Neural crest cell (in vitro differentiated cells): ENCODE measurements at places on chromosomes 5 and 9. TPM values are rescaled to one million over a fixed set of nuclear protein-coding genes. Genes with fewer than 3 reads are reported as not detected.

DNA sequence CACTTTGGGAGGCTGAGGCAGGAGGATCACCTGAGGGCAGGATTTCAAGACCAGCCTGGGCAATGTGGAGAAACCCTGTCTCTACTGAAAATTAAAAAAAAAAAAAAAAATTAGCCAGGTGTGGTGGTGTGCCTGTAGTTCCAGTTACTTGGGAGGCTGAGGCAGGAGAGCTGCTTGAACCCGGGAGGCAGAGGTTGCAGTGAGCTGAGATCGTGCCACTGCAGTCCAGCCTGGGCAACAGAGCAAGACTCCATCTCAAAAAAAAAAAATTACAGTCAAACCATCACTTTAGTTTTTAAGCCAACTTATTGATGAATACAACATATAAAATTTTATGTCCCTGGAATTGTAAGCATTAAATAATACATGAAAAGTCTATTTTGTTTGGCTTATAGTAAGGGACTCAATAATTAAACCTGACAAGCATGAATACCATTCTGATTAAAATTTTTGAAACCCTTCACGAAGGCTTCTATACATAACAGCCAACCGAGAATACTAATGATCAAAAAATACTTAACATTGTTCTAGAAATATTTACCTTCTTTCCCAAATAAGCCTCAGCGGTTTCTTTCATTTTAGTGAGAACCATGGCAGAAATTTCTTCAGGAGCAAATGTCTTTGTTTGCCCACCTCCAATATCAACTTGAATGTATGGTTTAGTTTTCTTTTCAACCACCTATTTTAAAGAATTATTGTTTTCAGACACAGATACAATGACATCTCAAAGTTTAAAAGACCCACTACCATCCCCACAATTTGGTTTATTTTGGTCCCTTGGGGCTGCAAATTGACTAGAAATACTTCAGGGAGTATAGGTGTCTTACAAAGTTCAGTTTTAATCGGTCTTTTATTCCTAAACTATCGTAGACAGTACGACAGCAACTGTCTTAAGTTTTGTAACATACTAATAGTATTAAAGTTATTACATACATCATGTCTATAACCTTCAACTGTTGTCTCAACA lies 1.2 kb downstream of the HSPA5 start:
- H3K27me3 ChIP-seq = peaks cover 4% of the 10 kb centered on the region
- H3K4me1 ChIP-seq = peaks cover 55% of the 10 kb centered on the region
- peak overlapping the region; percentile 99 for H3K4me3 ChIP-seq
- peaks cover 35% of the 10 kb centered on the region for H3K36me3 ChIP-seq
- no peak for DNase-seq

The GAS1 gene
- 23.3 and 24.6 TPM in 2 replicates for total RNA-seq

DNA sequence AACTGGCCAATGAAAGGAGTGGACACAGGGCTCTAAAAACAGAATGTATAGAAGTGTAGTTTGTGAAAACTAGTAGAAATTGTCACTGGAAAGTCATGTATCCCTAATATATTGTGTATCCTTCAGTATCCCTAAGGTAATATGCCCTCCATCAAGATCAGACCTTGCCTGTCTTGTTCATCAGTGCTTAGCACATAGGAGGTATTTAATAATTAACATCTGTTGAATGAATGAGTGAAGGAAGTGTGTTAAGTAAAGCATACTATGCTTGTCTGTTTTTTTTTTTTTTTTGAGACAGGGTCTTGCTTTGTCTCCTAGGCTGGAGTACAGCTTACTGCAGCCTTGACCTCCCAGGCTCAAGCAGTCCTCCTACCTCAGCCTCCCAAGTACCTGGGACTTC lies 15.8 kb downstream of the GAPVD1 start:
- H3K27ac ChIP-seq = no peak overlapping the region
- no peak overlapping the region for H3K4me3 ChIP-seq
- H3K4me1 ChIP-seq = no peaks in the 10 kb centered on the region

DNA sequence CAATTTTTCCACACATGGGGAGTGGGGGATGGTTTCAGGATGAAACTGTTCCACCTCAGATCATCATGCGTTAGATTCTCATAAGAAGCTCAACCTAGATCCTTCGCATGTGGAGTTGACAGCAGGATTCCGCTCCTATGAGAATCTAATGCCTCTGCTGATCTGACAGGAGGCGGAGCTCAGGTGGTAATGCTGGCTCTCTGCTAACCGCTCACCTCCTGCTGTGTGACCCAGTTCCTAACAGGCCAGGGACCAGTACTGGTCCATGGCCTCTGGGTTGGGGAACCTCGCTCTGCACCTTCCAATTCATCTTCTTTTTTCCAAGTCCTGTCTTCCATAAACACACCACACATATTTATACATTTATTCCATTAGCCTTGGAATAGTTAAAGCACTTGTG lies 33.0 kb downstream of the POU5F2 start:
- H3K4me3 ChIP-seq = no peak overlapping the region
- no peaks in the 10 kb centered on the region for H3K4me1 ChIP-seq
- peaks cover 2% of the 10 kb centered on the region for H3K36me3 ChIP-seq
- DNase-seq = no peak

- DNase-seq = no peak
- no peak overlapping the region for H3K4me3 ChIP-seq
- no peaks in the 10 kb centered on the region for H3K27me3 ChIP-seq
- H3K36me3 ChIP-seq = peaks cover 7% of the 10 kb centered on the region
Measured at GRCh38 chr5:8456846-8457186, 587.9 kb downstream of the MTRR start.

GRCh38 chr5:65769539-65769938 lies 47.5 kb downstream of the NLN start:
- H3K4me1 ChIP-seq = no peaks in the 10 kb centered on the region
- no peak overlapping the region for H3K27ac ChIP-seq
- H3K27me3 ChIP-seq = no peaks in the 10 kb centered on the region
- no peak overlapping the region for H3K4me3 ChIP-seq
- no peak for DNase-seq

DNA sequence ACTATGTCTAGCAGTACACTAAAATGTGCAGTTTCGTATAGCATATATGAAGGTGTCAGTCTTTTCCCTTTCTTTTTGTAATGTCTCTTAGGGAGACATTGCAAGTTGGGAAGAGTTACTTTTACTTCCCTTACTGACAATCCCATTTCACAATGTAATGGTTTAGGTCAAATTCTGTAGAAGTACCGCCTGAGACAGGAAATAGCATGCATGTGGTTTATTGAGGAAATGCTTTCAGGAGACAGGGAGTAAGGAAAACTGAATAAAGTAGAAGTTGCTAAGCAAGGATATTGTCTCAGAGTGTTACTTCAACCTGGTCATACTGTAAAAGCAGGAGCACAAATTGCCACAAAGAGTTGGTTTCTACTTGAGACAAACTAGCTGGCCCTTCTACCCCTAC lies 32.1 kb upstream of the MSANTD3 start:
- no peaks in the 10 kb centered on the region for H3K27me3 ChIP-seq
- no peak for DNase-seq
- H3K27ac ChIP-seq = no peak overlapping the region
- H3K4me1 ChIP-seq = no peaks in the 10 kb centered on the region
- peaks cover 12% of the 10 kb centered on the region for H3K36me3 ChIP-seq
- no peak overlapping the region for H3K4me3 ChIP-seq

The PDE6A gene
- total RNA-seq = not detected in 2 replicates

- H3K4me3 ChIP-seq = no peak overlapping the region
- H3K4me1 ChIP-seq = peaks cover 7% of the 10 kb centered on the region
- no peak for DNase-seq
- H3K36me3 ChIP-seq = peaks cover 37% of the 10 kb centered on the region
- H3K27ac ChIP-seq = peak overlapping the region; percentile 88
- no peaks in the 10 kb centered on the region for H3K27me3 ChIP-seq
Measured at GRCh38 chr9:14813336-14814248, 91.1 kb upstream of the CER1 start.

DNA sequence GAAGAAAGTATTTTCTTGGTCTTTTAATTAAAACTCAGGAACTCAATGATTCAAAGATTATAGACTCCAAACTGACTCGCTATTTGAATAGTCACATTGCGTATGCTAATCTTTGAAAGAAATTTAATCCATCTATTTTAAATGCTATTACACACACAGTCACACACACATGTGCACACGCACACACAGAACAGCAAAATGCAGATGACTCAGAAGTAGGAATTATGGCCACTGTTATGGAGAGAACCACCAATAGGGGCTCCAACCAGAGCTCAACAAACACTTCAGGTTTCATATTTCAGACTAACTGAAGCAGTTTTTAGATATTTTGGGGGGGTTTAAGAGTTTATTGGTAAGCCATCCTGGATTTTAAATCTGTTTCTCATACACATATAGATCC lies 1917.9 kb downstream of the EFNA5 start:
- no peak for DNase-seq
- H3K4me3 ChIP-seq = no peak overlapping the region
- H3K27me3 ChIP-seq = no peaks in the 10 kb centered on the region
- H3K27ac ChIP-seq = no peak overlapping the region
- H3K36me3 ChIP-seq = no peaks in the 10 kb centered on the region
- no peaks in the 10 kb centered on the region for H3K4me1 ChIP-seq

GRCh38 chr5:103247118-103247517 lies 11.4 kb upstream of the MACIR start:
- H3K27ac ChIP-seq = no peak overlapping the region
- H3K4me1 ChIP-seq = peaks cover 12% of the 10 kb centered on the region
- no peak for DNase-seq

GRCh38 chr5:67409126-67409777 lies 212.7 kb upstream of the CD180 start:
- H3K27me3 ChIP-seq = no peaks in the 10 kb centered on the region
- no peak overlapping the region for H3K4me3 ChIP-seq
- H3K27ac ChIP-seq = no peak overlapping the region
- H3K36me3 ChIP-seq = no peaks in the 10 kb centered on the region

- H3K27ac ChIP-seq = peak overlapping the region; percentile 91
- peaks cover 2% of the 10 kb centered on the region for H3K36me3 ChIP-seq
- no peak for DNase-seq
- H3K27me3 ChIP-seq = no peaks in the 10 kb centered on the region
- H3K4me1 ChIP-seq = peaks cover 34% of the 10 kb centered on the region
- peak overlapping the region; percentile 99 for H3K4me3 ChIP-seq
Measured at GRCh38 chr9:35603506-35603985, 1.5 kb upstream of the TESK1 start.

- H3K27ac ChIP-seq = no peak overlapping the region
- no peak overlapping the region for H3K4me3 ChIP-seq
- no peaks in the 10 kb centered on the region for H3K36me3 ChIP-seq
- H3K4me1 ChIP-seq = no peaks in the 10 kb centered on the region
- no peak for DNase-seq
Measured at GRCh38 chr5:1090538-1090937, 21.3 kb downstream of the SLC12A7 start.

DNA sequence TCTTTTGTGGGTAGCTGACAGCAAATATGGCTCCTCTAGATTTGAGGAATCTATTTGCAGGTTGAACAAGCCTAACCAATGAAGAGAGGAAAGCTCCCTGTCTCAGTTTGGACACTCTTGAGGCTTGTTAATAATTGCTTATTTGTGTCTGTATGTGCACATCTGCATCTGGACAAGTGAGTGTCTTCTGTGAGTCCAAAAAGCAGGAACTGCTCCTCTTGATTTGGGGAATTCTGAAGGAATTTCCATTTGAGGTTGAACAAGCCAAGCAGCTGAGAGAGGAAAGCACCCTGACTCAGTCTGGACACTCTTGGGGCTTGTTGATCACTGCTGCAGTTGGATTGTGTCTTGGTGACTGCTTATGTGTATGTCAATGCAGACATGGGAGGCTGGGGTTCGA lies 211.6 kb downstream of the DTWD2 start:
- no peaks in the 10 kb centered on the region for H3K4me1 ChIP-seq
- no peaks in the 10 kb centered on the region for H3K36me3 ChIP-seq
- no peak overlapping the region for H3K4me3 ChIP-seq
- DNase-seq = no peak
- H3K27me3 ChIP-seq = no peaks in the 10 kb centered on the region

- no peak for DNase-seq
- no peak overlapping the region for H3K27ac ChIP-seq
- H3K4me1 ChIP-seq = no peaks in the 10 kb centered on the region
- no peaks in the 10 kb centered on the region for H3K27me3 ChIP-seq
- H3K36me3 ChIP-seq = no peaks in the 10 kb centered on the region
Measured at GRCh38 chr9:15203581-15203980, 103.4 kb downstream of the TTC39B start.

- no peaks in the 10 kb centered on the region for H3K27me3 ChIP-seq
- no peak overlapping the region for H3K4me3 ChIP-seq
- H3K36me3 ChIP-seq = no peaks in the 10 kb centered on the region
- DNase-seq = no peak
- H3K4me1 ChIP-seq = peaks cover 35% of the 10 kb centered on the region
- no peak overlapping the region for H3K27ac ChIP-seq
Measured at GRCh38 chr5:124812771-124813358, 66.4 kb upstream of the ZNF608 start.

DNA sequence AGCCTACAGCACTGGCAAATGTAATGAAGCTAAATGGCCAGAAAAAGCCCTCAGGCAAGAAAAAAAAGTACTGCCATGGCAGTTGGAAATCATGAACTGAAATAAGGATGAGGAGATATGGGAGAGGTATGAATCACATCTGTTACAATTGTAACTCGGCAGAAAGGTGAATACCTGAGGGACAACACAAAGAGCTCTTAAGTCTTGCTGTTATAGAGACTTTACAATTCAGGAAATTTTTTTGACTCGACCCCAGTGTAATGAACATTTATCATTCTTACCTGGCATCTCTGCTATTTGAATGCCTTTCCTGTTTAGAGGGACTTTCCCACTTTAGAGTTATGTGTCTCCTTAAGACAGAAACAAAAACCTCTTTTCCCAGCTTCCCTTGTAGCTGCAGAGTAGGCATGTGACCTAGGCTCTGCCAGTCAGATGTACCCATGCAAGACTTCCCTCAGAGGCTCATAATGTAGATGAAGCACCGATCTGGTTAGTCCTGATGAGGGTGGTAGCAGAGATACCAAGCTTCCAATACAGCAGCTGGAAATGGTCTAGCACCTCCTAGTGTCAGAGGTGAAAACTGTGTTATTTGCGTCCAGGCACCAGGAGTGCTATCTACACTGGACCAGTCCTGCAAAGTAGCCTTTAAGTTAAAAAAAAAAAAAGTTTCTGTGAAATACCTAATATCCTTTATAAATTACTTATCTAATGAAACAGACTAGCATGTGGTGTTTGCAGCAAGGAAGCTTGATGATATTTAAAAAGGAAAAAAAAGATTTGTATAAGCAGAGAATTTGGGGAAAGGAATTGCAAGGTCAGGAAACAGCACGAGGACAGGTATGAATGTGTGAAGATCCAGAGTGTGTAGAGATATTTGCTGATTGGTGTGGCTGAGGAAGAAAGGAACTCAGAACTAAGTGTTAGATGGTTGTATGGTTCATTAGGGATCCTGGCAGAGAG lies 146.9 kb upstream of the SLC1A3 start:
- DNase-seq = no peak
- no peaks in the 10 kb centered on the region for H3K4me1 ChIP-seq
- no peaks in the 10 kb centered on the region for H3K27me3 ChIP-seq
- no peak overlapping the region for H3K4me3 ChIP-seq
- no peaks in the 10 kb centered on the region for H3K36me3 ChIP-seq
